Bronchial smooth muscle cell (primary cell): ENCODE measurements at places on chromosomes 3 and 15. TPM values are rescaled to one million over a fixed set of nuclear protein-coding genes. Genes with fewer than 3 reads are reported as not detected.

Gene TM4SF1
- total RNA-seq = 59.8 and 183 TPM in 2 replicates

Gene RASL12
- total RNA-seq = 31.7 and 58.0 TPM in 2 replicates

Gene KLF15
- total RNA-seq = 0.47 and 0.69 TPM in 2 replicates

Gene MAGEF1
- 12.2 and 18.9 TPM in 2 replicates for total RNA-seq

Gene INKA1
- 10.1 and 12.1 TPM in 2 replicates for total RNA-seq
